ENCODE measurements at places on chromosomes 1 and 21.

DNA sequence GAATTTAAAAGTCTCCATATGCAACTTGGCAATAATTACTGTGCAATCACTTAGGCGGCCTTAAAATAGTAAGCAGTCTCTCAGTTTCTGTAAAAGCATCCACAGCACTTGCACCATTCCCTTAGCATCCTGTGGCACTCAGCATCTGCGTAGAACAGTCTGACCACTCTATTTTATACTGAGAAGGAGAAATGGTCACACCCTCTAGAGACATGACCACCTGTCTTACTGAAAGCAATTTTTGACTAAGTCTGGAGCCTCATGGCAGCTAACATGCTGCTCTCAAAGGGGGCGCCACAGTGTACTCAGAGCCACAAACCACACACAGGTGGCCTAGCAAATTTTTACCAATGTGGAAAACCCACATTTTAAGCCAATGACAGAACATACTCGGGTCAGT, 62.0 kb downstream of the KCNK1 start:
- no peak for DNase-seq

- DNase-seq: no peak
Observed at GRCh38 chr1:178166429-178167024, 72.6 kb downstream of the RASAL2 start.

DNA sequence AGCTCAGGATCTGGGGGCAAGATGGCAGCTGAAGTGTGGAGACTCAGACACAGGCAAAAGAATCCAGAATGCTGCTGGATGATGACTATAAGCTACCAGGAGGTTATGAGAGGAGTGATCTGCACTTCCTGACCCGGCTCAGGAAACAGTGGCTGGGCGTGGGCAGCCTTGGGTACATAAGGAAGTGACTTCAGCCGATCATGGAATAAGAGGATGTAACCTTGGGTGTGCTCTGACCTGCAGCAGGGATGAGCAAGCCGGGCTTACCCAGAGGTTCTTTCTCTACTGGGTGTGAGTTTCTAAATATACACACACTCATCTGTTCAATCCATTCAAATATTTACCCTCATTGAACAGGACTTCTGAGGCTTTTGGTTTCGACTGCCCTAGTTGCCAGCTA, 62.7 kb downstream of the CD34 start:
- DNase-seq: no peak

- no peak for DNase-seq
Observed at GRCh38 chr1:116286541-116286971, 86.5 kb upstream of the ATP1A1 start.

DNA sequence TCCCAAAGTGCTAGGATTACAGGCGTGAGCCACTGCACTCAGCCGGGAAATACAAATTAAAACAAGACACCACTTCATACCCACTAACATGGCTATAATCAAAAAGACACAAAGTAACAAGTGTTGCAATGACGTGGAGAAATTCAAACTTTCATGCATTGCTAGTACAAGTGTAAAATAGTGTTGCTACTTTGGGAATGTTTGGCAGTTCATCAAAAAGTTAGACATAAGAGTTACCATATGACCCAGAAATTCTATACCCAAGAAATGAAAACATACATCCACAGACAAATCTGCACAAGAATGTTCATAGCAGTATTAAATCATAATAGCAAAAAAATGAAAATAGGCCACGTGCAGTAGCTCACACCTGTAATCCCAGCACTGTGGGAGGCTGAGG, 16.4 kb downstream of the FOXJ3 start:
- no peak for DNase-seq

GRCh38 chr1:100624886-100625610, 87.1 kb downstream of the GPR88 start:
- DNase-seq: no peak

DNA sequence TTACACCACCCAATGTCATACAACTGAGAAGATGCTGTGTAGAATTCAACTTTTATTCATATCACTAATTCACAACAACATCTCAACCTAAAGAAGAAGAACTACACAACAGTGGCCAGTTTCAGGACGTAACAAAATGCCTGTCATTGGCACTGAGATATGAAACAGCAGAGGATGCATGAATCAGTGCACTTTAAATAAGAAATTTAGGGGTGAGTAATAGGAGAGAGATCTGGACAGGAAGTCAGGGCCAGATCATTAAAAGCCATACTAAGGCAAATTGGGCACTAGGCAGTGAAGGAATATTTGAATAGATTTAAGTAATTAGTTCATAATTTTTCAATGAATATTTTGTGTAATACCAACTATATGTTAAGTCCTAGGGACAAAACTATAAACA, 510.5 kb downstream of the PLPP3 start:
- DNase-seq: no peak

DNA sequence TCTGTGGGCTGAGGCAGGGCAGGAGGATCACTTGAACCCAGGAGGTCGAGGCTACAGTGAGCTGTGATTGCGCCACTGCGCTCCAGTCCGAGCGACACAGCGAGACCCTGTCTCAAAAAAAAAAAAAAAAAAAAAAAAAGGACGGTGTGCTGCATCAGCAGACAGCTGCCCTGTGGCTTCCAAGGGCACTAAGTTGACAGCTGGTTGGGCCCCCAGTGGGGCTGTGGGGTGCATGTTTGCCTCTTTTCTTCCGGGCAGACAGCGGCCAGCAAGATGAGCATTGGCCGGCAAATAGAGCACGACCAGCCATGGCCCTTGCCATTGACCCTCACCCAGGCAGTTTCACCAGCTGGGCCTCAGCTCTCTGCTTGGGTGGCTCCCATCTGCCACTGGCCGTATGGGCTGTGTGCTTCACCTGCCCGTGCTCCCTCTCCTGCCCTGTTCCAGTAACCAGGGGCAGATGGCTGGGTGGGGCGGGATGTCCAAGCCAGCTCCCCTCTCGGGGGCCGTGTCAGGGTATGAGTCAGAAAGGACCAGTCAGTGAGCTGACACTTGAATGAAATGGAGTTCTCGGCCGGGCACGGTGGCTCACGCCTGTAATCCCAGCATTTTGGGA, 12.3 kb upstream of the SLC25A34 start:
- DNase-seq: no peak

DNA sequence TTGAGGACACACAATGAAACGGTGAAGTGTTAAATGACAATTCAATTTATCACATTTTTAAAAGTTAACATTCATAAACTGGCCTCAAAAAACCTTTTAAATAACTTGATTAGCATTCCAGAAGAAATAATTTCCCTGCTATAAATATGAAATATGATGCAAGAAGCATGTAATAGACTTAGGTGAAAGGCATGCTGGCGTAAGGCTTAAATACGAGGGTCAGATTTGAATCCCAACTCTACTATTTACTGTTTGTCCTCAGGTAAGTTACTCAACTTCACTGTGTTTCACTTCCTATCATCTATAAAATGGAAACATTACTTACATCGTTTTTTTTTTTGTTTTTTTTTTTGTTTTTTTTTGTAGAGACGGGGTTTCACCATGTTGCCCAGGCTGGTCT, 40.8 kb downstream of the EPRS1 start:
- no peak for DNase-seq

DNA sequence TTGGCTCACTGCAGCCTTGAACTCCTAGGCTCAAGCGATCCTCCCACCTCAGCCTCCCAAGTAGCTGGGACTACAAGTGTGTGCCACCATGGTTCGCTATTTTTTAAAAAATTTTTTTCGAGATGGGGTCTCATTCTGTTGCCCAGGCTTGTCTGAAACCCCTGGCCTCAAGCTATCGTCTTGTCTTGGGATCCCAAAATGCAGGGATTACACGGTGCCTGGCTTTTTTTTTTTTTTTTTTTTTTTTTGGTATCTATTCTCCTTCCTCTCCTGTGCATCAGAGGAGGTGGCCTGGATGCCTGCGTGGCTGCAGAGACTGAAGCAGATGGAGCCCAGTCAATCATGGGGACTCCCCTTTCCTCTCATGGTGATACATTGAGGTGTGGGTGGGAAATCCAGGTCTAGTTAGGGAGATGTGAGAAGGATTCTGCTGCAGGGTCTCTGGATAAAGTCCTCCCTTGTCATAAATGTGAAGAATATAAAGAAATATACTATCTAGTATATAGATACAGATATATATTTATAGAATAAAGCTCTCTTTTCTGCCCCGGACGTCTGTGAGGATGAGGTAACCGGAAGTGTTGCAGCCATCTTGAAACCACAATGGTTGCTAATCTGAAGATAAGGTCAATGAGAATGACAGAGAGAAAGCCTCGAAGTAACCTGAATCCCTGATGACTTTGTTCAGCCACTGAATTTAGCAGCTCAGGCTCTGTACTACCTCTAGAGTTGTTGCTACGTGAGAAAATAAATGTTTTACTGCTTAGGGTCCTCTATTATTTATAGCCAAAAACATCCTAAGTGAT, 19.5 kb upstream of the RGSL1 start:
- DNase-seq: no peak

GRCh38 chr1:95393434-95393833, 159.4 kb downstream of the RWDD3 start:
- no peak for DNase-seq

DNA sequence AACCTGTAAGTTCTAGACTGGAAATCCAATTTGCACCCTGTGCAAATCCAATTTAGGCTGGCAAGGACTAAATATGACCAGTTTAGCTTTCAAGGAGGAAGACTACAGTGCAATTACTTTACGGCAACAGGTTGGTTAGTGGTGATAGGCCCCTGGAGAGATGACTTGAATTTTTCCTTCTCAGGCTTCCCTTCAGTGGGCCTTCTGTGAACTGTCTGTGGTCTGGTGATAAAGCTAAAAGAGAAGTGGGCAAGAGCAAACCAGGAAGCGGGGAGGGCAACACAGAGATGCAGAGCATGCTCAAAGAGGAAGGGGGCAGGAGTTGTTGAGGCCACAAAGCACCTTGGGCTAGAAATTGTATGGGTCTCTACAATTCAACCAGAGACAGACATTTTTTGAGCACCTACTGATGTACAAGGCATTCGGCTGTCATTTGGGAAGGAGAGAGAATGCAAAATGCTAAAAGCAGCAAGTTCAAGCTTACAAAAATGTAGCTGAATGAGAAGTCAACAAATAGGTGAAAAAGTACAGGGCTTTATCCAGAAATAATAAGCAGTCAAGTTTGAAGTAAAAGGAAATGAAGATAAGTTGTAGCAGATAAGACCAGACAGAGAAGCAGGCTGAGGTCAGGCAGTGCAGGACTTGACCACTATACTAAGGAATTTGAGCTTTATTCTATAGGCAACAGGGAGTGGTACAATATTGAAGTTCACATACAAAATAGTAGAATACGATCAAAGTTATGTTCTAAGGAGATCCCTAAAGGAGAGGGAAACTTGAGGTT, 23.9 kb downstream of the INPP5B start:
- DNase-seq: no peak

DNA sequence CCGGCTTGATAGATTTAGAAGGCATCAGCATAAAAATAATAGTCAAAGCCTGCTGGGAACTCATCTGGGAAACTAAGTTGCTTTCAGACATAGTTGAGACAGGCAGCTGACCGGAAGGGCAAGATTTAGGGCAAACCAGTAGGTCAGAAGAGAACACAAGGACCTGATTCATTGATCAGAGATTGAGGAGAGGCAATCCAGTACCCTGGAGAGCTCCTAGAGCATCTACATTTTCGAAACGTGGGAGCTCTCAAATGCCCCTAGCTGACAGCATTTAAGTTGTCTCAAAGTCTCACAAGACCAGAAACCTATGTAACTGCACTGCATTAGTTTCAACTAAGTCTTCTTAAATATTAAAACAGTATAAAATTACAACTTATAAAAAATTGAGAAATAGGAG, 22.9 kb upstream of the MTF2 start:
- no peak for DNase-seq

- DNase-seq: no peak
Observed at GRCh38 chr1:160629286-160630210, 17.3 kb downstream of the SLAMF1 start.

All from NCI-H1048 (cell line).